ENCODE measurements at places on chromosomes 16 and 17. TPM values are rescaled to one million over a fixed set of nuclear protein-coding genes. Genes with fewer than 3 reads are reported as not detected.
A peak's percentile ranks its signal among the peaks of the same experiment; 100 is the strongest.

The HAP1 gene
- 0.23 TPM for total RNA-seq

The LRRC46 gene
- 0.42 TPM for total RNA-seq

DNA sequence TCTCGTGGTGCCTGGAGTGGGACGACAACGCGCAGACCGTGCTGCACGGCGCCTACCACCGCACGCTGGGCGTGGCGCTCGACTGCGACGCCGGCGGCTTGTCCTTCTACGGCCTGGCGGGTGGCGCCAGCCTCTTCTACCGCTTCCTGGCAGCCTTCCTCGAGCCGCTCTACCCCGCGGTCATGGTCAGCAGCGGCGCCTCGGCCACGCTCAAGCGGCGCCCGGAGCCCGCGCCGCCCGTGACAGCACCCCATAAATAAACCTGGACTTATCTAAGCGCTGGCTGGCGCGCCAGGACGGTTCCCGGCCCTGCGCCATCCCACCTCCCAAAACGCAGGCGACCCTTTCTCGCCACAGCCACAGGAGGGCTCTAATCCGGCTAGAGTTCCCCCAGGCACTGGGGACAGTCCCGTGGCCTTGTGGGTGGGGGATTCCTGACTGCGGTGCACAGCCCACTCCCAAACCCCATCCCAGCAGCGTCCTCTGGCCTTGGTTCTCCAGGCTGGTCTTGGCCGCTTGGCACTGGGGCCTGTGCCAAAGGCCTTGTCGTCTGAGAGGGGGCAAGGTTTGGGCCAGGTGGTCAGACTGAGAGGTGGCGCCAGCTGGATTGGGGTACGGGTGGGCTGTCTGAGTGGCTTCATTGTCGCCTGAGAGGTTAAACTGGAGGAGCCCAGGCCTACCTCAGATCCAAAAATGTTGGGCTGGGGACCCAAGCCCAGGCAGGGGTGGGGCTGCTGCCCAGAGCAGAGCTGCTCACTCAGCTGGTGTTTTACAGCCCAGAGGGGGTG, 10.1 kb upstream of the SLC16A5 start:
- peak; percentile 58 for DNase-seq

- DNase-seq, result no peak
Measured at GRCh38 chr16:57774705-57775285, 27.5 kb downstream of the KIFC3 start.

- DNase-seq, result no peak
Measured at GRCh38 chr17:15912416-15912955, 32.4 kb upstream of the ADORA2B start.

The SOX9 gene
- not detected for total RNA-seq

GRCh38 chr16:79707876-79708275, 107.3 kb upstream of the MAF start:
- no peak for DNase-seq

All from endothelial cell of umbilical vein (primary cell).